ENCODE measurements at places on chromosomes 1 and 21.

- no peak for DNase-seq
Measured at GRCh38 chr21:46092026-46092764, 5.7 kb upstream of the COL6A2 start.

DNA sequence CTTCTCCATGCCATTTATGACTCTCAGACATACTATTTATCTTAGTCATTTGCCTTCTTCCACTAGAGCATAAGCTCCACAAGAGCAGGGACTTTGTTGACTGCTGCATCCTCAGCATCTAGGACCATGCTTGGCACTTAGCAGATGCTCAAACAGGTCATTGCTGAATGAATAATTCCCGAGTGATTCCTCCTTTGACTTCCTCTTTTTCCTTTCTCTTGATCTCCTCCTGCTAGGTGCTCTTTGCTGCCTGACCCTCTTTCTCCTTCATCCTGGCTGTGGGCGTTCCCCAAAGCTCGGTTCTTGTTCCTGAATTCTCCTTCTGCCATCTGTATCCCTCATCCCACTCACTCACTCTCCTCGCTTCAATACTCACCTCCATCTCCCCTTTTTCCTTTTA, 23.5 kb downstream of the SYT6 start:
- DNase-seq = no peak

DNA sequence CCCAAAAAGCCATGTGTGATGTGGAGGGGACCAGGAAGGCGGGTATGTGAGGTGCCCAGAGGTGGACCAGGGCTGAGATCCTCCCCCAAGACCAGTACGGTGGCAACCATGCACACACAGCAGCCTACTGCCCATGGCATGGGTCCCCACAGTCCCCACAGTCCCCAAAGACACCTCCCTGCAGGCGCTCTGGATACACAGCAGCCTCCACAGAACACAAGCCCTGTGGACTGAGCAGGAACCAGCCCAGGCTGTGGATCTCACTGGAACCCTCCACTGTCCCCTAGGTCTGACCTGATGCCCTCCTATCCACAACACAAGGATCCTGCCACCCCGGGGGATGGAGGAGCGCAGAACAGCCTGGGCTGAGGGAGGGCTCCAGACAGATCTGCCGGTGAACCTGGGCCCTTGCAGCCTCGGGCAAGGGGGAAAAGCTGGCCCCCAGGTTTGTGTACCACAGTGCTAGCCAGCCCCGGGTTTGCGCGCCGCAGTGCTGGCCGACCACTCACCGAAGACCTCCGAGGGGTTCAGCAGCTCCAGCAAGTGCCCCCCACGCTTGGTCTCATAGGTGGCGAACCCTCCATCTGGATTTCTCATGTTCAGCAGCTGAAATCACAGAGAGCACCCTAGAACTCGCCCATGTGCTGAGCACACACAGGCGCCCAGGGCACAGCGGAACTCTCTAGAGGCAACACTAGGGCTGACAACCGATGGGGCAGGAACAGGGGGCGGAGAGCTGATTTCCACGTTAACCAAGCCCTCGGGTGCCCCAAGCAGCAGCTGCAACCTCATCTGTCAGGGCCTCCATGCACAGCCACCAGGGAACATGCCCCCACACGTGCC, 22.1 kb upstream of the SPATC1L start:
- no peak for DNase-seq

- DNase-seq = no peak
Measured at GRCh38 chr1:235888119-235888643, 21.5 kb upstream of the LYST start.

DNA sequence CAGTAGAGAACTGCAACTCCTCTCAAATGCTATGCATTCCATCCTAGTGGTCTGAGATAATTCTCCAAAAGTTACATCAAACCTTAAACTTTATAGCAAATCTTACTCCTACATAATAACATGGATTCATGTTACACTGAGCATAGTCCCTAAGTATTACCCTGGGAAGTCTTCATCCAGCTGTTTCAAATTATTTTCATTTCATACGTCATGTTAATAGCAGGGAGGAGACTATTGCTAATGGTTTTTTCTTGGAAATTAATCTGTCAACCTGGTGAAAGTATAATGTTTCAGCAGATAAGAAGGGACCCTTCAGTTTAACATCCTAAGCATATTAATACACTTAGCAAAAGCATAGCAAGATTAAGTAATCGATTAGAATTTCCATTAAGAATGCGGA, 318.1 kb downstream of the USP25 start:
- no peak for DNase-seq

Measured in ecto neural progenitor cell (in vitro differentiated cells).